ENCODE measurements at places on chromosomes 7 and 10.

- no peak for ATAC-seq
Measured at GRCh38 chr10:60138842-60139241, 232.5 kb upstream of the CCDC6 start.

DNA sequence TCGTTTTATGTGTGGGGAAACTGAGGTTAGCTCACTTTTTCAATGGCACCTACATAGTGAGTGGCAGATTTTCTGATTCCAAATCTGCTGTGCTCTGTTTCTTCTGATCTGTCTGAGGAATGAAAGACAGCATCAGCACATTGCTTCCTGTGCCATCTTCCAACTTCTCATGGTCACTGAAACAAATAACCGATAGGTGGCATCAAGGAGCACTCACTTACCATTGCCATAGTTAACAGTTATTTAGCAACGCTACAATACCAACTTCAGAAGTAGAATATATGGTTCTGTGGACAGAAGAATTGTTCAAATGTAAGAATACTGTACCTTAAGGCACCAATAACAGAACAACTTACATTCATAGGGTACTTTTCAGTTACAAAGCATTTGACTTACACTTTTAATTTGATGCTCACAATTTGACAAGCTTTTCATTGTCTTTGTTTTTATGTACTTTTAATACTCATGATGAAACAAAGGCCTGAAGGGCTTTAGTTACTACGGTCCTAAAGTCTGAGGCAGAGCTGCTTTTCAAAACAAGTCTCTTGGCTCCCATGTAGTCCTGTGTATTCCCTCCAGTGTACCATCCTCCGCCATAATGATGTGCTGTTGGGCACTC is 228.9 kb upstream of the TCF7L2 start:
- ATAC-seq = no peak

DNA sequence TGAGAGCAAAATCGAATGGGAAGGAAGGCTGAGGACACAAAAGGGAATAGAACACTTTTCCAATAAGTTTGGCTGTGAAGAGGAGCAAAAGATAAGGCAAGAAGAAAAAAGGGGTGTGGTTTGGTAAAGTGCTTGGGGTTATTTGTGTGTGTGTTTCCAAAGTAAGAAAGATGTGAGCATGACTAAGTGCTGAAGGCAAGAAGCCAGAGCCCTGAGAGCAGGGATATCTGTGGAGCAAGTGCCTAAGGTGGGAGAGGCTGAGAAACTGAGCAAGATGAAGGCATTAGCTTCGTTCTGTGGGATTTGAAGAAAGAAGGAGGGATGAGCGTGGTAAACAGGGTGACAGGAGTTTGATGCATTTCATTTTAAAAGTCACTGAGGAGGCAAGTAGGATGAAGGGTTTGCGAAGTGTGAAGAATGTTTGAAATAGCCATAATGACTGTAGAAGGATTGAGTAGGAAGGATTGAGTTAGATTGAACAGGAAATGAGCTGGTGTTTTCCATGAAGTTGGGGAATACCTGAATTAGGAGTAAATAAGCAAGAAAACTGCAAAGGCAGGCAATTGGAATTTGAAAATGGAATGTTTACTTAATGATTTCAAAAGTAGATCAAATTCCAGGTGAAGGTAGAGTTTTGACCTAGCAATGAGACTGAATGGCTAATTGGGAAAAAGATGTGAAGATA is 19.9 kb upstream of the SP4 start:
- ATAC-seq = no peak

DNA sequence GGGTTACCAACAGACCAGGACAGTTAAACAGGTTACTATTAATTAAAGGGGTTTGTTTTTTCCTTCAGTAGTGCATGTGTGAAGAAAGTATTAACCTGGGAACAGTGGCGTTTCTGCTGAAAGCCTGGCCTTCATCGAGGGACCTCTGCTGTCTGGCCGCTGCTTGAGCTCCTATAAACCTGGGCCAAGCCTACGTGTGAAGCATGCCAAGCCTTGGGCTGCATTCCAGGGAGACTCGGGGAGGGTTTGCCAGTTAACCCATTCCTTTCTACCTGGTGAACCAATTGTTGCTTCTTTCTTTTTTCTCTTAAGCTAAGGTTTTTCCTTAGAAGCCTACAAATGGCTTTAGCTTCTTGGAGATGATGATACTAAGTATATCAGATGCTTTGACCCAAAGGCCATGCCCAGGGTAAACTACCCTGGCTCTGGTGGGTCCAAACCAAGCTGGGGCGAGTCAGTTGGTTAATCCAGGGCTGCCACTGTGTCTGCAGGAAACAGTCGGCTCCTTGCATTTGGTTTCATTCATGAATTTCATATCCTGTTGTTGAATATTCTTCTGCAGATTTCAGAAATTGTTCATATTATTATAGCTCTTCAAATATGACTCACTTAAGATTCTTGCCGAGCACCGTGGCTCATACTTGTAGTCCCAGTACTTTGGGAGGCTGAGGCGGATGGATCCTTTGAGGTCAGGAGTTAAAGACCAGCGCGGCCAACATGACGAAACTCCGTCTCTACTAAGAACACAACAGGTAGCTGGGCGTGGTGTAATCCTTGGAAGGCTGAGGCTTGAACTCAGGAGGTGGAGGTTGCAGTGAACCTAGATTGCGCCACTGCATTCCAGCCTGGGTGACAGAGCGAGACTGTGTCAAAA is 23.8 kb downstream of the PFKP start:
- no peak for ATAC-seq

DNA sequence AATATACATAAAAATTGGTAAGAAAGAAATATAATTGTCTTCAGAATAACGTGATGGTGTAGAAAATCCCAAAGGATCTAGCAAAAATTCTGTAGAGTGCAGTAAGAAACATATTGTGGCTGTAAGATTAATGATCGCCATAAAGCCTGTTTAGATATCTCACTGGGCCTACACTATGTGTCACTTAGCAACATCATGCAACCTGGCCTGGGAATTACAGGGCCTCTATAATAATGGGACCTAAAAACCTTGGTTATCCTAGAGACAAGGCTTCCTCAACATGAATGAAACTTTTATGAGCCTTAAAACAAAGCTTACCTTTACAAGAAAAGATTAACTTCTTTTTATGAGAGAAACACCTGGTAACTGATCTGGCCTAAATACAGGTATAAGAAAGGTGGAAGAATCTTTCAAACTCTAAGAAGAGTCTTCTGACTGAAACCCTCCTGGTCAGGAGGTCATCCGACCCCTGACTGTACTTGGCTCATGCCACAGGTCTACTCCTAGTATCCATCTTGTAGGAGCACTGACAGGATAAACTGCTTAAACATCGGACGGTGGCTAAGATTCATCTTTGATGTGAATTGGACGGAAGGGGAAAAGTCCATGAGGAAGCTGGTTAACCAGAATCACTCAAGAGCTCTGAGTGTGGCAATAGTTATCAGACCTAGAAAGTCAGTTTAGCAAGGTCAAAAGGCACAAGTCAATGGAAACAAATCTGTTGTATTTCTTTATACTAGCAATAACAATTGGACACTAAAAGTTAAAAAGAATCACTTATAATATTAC is 1155.1 kb upstream of the SORCS1 start:
- ATAC-seq = no peak

DNA sequence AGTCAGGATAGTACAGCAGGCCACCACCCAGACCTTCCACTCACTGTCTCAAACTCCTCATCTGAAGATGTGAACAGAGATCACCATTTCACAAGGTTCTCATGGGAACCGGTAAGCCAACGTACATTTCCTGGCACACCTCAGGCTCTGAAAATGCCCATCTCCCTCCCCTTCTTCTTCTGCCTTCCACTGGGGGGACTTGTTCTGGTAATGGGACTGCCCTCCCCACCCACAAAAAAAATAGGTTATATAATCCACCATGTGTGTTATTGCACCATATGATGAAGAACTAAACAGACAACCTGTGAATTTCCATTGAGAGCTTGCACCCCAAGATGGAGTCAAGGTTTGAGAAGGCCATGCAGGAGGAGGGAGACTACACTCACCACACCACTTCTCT is 42.1 kb upstream of the IKZF1 start:
- ATAC-seq = no peak

- no peak for ATAC-seq
Measured at GRCh38 chr10:31071232-31072005, 39.8 kb upstream of the ZNF438 start.

DNA sequence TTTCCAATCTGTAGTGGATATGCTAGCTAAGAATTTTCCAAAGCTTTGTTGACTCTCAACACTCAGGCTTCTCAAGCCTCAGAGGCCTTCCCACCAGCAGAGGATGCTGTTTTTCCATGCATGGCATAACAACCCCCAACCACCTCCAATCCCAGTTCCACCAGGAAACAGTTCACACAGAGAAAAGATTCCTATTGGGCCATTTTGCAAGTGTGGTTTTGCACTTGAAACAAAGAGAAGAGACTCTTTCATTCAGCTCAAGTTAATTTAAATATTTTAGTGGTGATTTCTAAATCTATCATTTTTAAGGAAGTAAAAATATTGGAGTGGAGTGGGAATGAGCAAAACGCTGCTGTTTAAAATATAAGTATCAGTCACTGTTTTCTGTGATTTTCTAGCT is 105.6 kb upstream of the COL1A2 start:
- no peak for ATAC-seq

DNA sequence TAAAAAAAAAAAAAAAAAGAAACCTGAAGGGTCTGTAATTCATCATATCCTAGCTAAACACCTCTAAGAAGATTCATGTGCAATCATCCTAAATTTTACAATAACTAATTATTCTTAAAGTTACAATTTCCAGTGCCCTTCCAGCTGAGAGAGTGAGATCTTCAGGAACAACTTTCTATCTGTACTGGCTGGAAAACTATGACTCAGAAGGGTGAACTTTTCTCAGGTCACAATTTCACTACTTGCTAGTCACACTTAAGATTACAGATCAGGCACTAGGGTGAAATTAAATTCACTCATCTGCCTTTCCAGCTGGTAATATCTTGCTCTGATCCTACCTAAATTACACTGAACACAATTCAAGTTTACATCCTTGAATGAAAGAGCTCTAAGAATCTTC is 158.8 kb downstream of the ANK3 start:
- no peak for ATAC-seq

DNA sequence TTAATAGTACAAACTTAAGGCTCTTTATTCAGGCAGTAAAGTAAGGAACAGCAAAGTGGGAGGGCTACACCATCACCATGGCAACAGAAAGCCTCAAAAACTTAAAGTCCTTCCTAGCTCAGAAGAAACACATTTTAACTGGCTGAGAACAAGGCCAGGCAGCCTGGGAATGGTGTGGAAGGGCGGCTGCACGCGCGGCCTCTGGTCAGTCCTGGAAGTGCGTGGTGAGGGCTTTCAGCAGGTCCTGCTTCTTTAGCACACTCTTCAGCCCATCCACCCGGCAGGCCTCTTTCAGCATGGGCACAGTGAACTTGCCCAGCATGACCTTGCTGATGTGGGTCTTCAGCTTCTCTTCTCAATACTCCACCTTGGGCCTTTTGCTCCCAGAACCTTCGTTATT is 133.0 kb downstream of the CYP26A1 start:
- ATAC-seq = no peak

DNA sequence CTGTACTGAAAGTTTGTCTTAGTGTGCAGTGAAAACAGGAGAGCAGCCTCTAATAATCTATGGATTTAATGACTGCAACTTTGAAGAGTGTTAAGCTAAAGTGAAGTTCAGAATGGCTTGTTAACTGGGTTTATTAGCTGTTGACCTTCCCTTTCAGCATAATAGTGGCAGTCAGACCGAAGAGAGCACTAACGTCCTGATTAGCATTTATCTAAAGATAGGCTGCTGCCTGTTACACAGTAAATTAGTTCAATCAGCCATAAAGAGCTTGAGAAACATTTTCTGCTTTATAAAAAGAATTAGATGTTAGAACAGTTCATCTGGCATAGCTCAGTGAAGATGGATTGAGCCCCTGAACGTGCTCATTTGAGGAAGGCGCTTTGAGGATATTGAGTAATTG is 433.0 kb downstream of the AUTS2 start:
- ATAC-seq = no peak

DNA sequence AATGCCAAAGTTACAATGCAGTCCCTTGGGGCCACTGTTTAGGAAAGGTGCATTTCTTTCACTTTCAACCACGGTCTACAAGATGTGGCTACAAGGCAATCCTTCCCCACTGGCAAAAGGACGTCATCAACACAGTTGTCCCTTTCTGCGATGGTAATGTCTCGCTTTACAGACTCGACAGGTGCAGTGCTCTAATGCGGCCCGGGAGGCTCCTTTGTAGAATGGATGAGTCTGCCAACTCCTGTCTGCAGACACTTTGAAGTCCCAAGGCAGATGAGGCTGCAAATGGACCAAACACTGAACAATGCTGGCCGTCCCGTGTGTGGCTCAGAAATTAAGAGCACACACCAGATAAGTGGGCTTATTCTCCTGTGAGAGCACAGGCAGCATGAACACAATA is 133.7 kb downstream of the PIP4K2A start:
- ATAC-seq = no peak

DNA sequence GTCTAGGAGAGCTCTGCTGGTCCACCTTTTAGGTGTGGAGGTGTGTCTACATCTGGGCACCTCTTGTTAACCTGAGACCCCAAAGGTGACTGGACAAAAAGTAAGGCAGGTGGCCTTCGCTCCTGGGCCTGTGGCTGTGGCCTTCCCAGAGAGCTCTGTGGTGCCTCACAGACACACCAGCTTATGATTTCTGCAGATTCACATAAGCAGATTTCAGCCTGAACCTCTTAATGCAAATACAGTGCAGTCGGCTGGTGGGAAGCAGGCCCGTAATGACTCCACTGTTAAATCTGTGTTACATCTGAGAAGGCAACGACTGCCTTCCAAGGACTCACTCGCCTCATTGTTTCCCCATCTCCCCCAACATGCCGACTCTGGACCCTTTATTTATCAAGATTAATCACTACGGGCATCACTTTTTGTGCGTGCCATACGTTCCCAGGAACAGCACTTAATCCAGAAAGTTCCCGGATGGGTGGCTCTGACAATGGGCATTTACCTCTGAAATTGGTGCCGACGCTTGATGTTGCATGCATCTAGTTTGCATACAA is 119.8 kb downstream of the EBF3 start:
- no peak for ATAC-seq

DNA sequence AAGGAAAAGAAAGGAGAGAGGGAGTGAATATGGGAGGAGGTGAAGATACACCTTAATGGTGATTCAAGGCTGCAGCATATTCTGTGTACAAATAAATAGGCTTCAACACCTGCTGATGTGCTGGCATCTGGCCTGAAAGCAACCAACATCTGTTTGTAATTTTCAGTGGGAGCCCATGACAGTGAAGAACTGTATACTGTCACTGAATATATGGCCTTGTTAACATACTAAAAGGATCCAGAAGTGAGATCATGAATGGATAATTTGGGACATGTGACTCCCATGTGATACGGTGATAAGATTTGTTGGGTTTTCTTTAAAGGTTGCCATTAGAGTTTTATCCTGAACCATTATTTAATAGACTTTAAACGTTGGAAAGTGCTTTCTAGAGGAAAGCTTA is 459.3 kb downstream of the CNTNAP2 start:
- ATAC-seq = no peak

GRCh38 chr7:36925207-36925606 is 200.9 kb upstream of the AOAH start:
- ATAC-seq = no peak

GRCh38 chr10:124298891-124299290 is 119.8 kb downstream of the OAT start:
- no peak for ATAC-seq

Data from stimulated activated memory B cell treated with anti-CD40 and anti-IgM and Interleukin-4, amounts not matched to agents 10 μg/mL and 1 μg/mL and 100 μg/mL, for 72 hours (primary cell).